ENCODE measurements at places on chromosomes 6 and 20.

- DNase-seq = no peak
These were observed 713.3 kb downstream of the PRKN start for GRCh38 chr6:162014069-162014811.

DNA sequence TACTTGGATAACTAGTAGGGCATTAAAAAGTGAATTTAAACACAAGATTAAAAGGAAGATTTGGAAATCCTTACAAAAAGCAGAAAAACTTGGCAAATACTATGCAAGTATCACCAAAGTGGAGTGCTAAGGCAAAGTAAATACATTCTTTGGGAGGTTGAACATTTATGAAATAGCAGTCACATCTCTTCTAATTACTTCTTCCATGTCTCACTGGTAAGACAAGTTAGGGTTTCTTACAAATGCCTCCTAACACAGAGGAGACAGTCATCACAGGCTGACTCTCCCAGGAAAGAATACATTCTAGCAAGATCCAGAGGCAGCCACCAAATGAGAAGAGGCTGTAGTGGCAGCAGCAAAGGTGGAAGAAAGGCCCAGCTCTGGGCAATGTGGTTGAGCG, 298.2 kb downstream of the BTBD9 start:
- no peak for DNase-seq

DNA sequence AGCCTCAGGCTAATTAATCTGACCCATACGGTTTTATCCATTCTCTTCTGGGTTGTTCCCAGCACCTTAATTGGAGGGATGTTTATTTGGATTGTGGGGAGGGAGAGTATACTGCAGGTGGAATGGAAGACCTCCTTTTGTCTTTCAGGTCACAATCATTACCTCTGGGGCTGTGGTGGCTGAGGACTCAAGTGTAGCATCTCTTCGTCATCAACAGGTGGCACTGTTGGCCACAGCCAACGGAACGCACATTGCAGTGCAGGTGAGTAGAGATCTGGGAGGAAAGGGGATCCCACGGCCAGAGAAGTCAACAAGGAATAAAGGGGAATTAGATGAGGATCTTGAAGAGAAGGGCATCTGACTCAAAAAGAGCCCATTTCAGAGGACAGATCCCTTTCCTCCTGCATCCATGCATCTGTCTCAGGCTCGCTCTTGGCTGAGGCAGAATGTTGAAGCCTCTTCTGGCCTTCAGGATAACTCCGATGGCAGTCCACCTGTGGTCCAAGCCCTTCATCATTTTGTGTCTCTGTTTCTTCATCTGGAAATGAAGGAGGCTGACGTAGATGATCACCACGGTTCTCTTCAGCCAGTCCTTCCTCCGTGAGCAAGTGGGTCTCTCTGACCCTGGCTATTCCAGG, 3.2 kb upstream of the DEF6 start:
- peak; percentile 30 for DNase-seq

GRCh38 chr6:28000351-28001045, 43.5 kb downstream of the OR2B6 start:
- DNase-seq = no peak

- no peak for DNase-seq
These were observed 131.0 kb downstream of the DOK5 start for GRCh38 chr20:54606380-54606779.

GRCh38 chr20:12153628-12154027, 235.9 kb downstream of the BTBD3 start:
- no peak for DNase-seq

DNA sequence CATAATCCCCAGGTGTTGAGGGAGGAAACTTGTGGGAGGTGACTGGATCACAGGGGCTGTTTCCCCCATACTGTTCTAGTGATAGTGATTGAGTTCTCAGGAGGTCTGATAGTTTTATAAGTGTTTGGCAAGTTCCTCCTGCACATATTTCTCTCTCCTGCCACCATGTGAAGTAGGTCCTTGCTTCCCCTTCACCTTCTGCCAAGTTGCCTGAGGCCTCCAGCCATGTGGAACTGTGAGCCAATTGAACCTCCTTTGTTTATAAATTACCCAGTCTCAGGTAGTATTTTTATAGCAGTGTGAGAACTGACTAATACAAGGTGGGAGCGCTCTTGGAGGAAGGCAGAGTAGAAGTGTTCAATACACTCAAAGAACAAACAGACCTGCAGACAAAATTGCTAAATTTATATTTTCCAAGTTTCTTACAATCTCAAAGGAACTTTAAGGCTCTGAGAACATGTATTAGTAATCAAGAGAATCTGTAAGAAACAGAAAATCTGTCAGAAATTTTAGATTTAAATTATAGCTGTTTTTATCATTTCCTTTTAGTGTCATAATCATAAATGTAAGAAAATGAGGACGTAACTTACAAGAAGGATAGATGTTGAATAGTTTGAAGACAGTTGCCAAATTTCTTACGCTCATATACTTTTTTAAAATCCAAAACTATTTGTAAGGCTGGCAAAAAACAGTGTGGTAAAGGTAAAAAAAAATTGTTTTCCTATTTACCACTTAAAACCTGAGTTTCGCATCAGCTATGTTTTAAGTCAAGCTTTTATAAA, 77.7 kb downstream of the ASCC3 start:
- DNase-seq = no peak

DNA sequence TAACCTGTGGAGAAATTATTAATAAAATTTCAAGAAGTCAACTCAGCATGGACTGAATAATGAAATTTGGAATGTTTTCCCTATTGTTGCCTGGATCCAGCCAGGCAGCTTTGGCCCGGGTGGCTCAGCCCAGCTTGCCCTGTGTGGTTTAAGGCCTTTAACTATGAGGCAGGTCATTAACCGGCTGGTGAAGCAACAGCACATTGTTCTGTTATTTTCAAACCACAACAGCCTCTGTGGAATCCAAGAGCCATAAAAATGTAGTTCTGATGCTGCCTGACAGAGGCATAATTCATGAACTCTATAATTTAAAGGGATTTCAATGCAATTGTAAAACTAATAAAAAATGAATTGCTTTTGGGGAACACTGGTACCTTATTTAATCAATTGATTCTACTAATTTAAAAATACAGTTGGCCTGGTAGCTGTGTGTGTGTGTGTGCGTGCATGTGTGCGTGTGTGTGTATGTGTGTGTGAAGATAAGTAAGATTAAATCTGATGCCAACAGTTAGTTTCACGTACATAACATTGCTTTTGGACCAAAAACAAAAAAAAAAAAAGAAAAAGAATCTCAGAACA, 117.7 kb downstream of the RPS12 start:
- no peak for DNase-seq

DNA sequence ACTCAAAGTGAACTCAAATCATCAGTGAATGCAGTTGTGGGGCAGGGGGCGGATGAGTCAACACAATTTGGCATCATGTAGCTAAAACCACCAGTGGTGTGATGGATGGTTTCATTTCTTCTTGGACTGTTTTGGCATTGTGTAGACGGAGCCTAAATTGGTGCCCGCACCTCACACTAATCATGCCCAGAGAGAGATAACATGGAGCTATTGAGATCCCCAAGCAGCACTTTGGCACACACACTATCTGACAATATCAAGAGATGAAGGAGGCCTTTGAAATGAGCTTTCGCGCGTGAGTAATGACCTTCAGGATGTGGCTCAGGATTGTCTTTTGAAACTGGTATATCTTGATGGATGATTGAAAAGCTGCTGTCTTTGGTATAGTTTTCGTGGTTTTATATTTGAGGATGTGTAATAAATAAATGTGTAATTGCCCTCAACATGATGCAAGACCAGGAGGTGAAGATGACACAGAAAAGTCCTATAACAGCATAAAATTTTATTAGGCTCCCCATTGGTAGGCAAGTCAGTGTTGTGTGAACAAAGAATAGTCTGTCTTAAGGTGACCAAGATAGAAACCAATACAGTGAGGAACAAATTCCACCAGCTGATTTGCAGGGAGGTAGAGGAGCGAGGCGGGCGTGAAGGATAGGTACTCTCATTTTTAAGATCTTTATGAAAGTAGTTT, 174.2 kb downstream of the TSHZ2 start:
- no peak for DNase-seq

DNA sequence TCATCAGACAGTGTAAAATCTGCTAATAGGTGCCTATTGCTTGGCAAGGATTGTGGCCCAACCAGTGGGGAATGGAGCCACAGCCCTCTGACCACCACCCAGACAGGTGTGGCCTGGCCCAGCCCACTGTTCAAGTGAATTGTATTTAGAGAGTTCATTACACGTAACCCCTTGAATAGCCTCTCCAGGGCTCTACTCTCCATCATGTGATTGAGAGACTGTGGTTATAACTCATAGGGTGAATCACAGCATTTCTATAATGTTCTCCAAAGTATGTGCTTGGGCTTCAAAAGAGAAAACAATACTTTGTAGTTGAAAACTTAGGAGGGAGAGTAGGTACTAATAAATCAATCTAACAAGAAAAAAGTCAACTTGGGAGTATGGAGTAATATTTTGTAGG, 38.4 kb downstream of the ALDH8A1 start:
- DNase-seq = no peak

- DNase-seq = no peak
These were observed 17.6 kb upstream of the KIAA1755 start for GRCh38 chr20:38278131-38278530.

- DNase-seq = no peak
These were observed 74.7 kb upstream of the CITED2 start for GRCh38 chr6:139448998-139449610.

DNA sequence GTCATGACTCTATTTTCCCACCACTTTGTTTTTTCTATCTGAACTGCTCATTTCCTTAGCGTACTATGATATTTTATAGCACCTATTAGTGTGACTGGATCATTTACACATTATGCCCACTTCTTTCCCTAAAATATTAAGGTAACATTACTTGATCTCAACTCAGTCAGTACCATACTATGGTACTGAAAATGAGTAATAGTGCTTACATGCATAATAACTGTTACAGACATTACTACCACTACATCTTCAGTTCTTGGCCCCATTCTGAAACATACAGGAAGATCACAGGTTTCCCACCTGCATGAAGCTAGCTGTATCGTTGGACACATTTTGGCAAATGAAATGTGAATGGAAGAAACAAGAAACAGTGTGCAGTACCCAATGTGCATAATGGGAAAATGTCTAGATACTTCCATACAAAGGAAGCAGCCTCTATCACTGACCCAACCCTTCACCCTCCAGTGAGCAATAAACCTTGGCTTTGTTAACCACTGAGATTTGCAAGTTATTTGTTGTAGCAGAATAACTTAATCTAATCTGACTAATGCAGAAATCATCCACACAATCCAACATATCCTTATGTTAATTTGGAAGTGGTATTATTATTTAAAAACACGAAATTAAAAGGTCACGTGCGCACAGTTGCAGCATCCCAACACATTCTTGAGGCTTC, 108.6 kb upstream of the DOK5 start:
- DNase-seq = no peak

GRCh38 chr6:152380993-152381898, 255.9 kb downstream of the SYNE1 start:
- no peak for DNase-seq

- DNase-seq = no peak
These were observed 23.7 kb downstream of the TRAM2 start for GRCh38 chr6:52553158-52553557.

DNA sequence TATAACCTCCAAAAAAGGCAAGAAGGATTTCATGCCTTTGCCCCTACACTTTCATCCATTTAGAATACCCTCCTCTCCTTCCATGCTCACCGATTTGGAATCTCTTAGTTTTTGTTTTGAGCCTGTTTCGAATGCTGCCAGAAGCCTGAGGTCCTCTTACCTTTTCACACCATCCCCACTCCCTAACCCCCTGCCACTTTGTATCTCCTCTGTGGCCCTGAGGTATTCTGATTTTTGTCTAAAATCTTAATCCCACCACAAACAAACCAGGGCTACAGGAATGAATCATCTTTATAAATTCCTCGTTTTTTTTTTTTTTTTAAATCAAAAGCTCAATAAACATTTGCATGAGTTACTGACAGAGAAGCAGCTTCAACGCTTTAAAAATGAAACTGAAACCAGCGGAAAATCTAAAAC, 1.6 kb upstream of the RPS12 start:
- DNase-seq = no peak

DNA sequence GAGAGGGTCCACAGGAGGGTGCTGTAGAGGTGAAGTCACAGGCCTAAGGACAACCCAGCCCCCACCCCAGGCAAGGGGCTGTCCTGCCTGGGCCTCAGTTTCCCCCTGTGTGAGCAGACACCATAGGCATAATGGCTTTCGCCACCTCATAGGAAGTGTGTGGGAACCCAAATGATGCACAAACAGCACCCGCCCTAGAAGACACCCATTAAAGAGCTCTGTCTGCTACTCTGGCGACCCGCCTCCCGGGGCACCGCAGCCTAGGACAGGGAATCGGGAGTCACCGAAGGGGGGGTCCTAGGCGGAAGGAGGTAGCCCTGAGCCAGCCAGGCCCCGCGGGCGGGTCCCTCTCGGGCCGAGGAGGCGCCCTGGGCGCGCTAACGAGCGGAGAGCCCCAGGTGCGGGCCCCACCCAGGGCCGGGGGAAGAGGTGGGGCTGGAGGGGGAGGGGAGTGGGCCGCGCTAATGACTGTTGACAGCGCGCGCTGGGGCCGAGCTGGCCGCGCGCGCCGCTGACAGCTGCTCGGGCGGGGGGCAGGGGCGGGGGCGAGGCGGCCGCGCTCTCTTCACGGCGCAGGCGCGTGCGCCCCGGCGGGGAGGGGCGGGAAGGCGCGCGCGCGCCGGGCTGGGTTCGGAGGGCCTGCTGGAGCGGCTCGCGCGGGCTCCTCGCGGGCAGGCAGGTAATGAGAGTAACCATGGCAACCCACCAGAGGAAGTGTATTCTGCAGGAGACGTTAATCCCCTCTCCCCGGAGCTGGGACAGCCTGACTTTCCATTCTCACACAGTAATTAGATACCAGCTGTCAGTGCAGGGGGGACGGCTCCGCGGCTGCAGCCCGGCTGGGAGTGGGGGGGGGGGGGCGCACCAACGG, 48.9 kb downstream of the NOL4L start:
- peak; percentile 68 for DNase-seq

DNA sequence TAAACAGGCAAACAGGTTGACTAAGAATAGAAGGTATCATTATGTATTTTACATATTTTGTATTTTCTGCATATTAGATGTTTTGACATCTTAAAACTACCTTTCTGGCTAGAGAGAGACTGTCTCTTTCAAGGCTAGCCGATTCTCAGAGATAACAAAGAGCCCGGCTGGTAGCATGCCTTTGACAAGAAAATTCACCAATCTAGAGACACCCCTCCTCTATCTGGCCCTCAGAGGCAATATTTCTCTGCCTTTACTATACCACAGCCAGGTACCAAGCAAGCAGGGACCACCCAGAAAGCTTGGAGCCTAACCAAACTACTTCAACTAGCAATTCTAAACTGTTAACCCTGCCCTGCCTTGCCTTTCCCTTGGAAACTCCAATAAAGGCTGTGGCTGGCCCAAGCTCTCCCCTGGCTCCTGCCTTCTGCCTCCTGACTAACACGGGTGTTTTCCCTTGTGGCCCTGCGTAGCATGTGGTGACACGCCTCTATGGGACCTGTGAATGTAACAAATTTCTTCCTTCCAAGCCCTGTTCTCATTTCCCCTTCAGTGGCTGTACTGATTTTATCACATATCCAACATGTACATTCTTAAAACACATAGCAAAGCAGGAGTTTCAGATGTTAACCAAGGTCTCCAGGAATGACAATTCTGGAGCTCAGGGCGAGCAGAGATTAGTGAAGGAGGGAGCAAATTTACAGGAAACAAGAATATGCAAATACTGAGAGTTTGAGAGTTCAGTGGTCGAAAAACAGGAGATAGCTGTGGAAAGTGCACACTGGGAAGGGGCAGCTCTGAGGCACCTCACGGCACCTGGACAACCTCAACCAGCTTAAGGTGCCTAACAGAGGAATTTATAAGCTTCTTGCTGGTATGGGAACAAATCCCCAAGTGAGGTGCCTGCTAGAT, 120.8 kb downstream of the BACH2 start:
- no peak for DNase-seq

GRCh38 chr6:37209461-37210205, 39.7 kb downstream of the PIM1 start:
- no peak for DNase-seq

Measured in activated T-cell treated with anti-CD3 and anti-CD28 coated beads for 1 hour (primary cell).